T-cell (primary cell): ENCODE measurements at places on chromosomes 3 and 15. TPM values are rescaled to one million over a fixed set of nuclear protein-coding genes. Genes with fewer than 3 reads are reported as not detected.

DNA sequence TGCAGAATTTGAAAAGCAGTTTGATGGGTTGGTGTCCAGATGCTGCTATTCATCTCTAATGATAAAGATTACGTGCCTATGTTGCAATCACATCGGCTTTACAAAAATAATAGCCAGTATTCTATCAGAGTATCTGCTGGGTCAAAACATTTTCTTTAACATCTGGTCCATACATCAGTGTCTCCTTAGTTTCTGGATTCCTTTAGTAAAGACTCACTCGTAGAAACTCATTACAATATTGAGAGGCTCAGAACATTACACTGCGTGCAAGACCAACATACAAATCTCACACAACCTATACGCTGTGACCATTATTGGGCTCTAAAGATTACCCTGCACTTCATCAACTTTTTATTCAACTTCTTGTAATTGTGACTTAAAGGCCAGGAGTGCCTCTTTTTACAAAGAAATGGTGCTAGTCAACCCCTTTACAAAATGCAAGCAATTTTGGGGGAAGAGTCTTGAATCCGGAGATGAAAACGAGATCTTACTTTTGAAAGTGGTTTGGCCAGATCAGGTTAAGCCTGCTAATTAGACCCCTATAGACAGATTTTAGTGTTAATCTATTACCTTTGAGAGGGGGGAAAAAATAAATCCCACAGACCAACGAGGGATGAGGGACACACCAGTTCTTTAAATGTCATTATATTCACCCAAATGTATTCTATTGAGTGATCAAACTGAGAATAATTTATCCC, 2.9 kb downstream of the TRA2B start:
- DNase-seq: no peak

GRCh38 chr3:54709785-54710184, 218.1 kb downstream of the LRTM1 start:
- DNase-seq: no peak

GRCh38 chr15:51286816-51287215, 51.6 kb downstream of the CYP19A1 start:
- DNase-seq: no peak

GRCh38 chr3:171801738-171802589, 8.3 kb downstream of the PLD1 start:
- DNase-seq: no peak

- no peak for DNase-seq
Observed at GRCh38 chr3:15636028-15636709, 34.6 kb downstream of the BTD start.

The SCG5 gene
- total RNA-seq: not detected

The LCTL gene
- not detected for total RNA-seq

The ROPN1 gene
- total RNA-seq: not detected
